Stimulated activated CD4-positive, alpha-beta T cell treated with anti-CD3 and anti-CD28 coated beads, Interleukin-15, amount 100 ng/mL, for 24 hours (primary cell): ENCODE measurements at places on chromosomes 2 and 18.
A peak's percentile ranks its signal among the peaks of the same experiment; 100 is the strongest.

GRCh38 chr2:45585267-45585861, 25.7 kb downstream of the SRBD1 start:
- no peak for DNase-seq

DNA sequence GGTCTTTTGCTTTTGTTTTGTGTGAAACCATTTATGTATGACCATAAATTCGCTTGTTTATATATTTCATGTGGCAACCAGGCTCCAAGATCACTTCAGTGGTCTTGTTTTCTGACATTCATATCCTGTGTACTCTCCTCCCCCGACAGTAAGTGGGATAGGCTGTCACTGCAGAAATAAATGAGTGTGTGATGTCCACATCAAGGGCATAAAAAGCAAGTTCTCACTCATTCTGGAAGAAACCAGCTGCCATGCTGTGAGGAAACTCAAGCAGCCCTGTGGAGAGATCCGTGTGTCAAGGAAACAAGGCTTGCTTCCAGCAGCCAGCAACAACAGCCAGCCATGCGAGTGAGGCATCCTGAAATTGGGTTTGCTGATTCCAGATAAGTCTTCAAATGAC, 39.2 kb upstream of the GNAL start:
- no peak for DNase-seq

DNA sequence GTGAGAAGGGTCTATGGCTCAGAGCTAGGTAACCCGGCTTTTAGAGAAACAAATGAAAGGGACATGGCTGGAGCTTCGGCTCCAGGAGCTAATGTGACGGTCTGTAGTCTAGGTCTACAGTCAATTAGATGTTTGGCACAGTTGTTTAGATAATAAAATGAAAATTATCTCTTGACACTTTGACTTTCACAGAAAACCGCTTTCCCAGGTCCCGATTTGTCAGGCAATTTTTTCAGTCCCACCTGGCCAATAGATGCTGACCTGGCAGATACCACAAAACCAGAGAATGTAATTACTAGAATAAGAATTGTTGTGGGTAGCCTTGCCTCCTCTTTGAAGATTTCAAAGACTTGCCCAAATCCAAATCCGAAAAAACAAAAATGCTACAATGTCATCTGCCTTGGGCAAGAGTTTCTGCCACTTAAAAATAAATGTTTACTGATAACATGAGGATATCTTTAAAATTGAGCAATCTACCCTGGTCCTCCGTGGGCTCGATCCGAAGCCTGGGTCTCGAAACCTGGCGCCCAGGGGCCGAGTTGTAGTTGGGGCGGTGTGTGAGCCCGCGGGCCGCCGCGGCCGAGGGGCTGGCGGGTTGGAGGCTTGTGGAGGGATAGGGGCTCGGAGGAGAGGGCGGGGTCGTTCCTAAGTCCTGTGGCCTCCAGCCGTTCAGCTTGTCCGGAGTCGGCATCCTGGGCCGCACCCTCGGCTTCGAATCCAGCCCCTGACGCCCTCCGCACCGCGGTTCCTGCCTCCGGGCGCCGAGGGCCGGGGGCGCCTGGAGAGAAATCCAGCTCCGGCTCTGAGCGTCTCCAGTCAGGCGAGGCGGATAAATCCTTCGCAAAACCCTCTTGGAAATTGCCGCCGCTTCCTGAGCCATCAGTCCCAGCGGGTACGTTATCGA, 2.3 kb downstream of the EMX1 start:
- no peak for DNase-seq

DNA sequence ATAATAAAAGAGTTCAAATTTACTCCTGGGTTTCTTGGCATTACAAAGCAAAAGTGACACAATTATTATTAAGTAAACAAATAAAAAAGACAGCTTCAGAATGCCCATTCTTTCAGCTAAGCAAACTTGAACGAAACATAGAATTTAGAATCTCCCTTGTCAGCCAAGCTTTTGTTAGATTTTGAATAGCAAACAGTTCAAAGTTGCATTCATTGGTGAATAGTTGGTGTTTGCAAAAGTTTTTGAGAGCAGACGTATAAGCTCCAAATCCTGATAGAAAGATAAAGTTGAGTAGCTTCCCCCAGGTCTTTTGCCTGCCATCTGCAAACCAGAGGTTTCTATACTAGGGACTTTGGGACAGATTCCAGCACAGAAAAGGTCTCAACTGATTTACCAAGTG, 434.3 kb upstream of the TNP1 start:
- DNase-seq: no peak

GRCh38 chr18:48862132-48862531, 88.6 kb downstream of the SMAD7 start:
- no peak for DNase-seq

DNA sequence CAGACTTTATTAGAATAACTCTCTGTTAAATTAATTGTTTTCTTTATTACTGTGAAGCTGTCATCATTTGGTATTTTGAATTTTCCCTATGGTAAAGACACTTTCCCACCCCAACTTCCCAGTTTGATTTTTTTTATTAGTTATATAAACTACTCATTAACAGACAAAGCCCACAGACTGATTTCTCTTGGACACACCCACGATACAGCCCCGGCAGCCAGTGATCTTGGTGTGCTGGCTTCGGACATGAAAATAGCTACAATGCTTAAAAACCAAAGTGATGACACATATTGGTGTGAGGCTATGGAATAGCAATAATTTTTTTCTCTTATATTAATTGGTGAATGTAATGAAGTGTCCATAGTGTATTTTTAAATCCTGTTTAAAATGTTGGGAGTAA, 225.4 kb upstream of the SIX3 start:
- no peak for DNase-seq

GRCh38 chr2:190891372-190891771, 10.8 kb downstream of the GLS start:
- DNase-seq: no peak

- DNase-seq: no peak
Observed at GRCh38 chr18:35519148-35519899, 21.6 kb upstream of the INO80C start.

DNA sequence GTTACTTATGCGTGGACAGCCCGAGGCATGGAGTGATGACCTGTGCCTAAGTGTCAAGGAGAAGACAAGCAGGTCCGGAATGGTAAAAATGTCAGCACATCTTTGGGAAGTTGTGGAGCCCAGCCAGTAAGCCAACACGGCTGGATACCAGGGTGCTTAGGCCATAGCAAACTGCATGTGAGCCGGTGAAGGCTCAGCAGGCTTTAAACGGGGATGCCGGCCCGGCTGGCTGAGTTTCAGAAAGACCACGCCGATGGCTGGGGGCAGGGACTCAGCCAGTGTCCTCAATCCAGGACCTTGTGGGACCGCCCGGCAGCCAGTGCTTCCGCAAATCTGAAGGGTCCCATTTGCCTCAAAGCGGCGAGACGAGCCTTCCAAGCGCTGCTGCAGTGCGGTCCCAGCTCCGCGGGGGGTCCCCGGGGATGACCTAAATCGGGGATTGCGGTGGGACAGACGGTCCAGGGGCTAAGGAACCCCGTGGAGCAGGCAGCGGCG, 946 bp upstream of the AGAP1 start:
- DNase-seq: no peak

DNA sequence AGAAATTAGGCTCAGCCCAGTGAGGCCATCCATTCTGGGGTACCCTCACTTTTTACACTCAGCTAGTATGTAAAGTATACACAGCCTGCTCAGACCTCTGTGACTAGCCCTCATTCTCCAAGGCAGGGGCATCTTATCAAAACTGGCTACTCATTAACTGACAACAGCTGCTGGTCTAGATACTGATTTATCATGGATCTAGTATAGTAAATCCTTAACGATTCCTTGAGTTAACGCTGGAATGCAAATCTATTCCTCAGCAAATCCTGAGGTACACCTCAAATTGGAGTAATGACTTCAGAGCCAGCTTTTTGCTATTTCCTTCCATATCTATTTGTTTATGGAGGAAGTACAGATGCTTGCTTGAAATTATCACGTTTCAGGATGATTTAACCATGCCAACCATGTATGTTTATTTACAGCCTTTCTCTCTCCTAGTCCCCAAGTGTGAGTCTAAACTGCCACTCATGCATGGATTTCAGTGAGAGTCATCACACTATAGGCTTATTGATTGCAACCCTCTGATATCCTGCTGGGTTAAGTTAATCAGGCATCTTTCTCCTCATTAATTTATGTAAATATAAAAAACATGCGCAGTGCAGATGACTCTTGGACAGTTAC, 70.2 kb upstream of the DOK6 start:
- DNase-seq: no peak

- peak; percentile 77 for DNase-seq
Observed at GRCh38 chr2:98508709-98509066, 64.0 kb downstream of the INPP4A start.

GRCh38 chr2:202769201-202769600, 102.4 kb downstream of the ICA1L start:
- no peak for DNase-seq

DNA sequence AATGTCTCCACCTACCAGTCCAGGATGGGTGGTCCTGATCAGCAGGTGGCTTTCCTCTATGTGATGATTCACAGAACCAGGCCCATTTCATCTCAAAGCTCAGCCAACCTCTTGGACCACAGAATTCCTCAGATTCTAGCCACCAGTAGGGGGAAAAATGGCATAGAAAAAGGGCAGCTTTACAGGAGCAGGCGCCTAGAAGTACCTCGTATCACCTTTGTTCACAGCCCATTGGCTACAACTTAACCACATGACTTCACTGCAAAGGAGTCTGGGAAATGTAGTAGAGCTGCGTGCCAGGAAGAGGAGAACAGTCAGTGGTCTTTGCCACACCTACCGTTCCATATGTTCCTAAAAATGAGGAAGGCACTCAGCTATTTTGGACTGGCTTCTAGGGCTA, 62.8 kb upstream of the DTNA start:
- no peak for DNase-seq

DNA sequence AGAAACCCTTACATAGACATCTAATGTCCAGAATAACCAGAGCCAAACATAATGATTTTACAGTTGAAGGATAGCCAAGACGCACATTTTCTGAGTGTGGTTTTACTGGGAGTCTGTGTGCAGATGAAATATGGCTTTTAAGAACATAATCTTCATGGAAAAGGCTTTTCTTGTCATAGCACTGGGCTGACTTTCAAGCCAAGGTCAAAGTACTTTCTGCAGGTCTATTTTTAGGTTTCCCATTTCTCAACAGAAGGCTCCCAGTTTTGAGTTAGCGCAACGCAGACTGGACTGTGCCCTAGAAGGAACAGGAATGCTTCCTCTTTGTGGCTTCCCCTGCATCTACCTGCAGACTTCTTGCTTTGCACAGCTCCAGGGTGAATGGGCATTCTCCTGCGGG, 92.3 kb upstream of the UPP2 start:
- DNase-seq: no peak
